ENCODE measurements at places on chromosomes 2 and 18. TPM values are rescaled to one million over a fixed set of nuclear protein-coding genes. Genes with fewer than 3 reads are reported as not detected.

The MYO5B gene
- 46.2 TPM for total RNA-seq

The PROC gene
- not detected for total RNA-seq

The GPR35 gene
- total RNA-seq: 1.6 TPM

The GALNT14 gene
- total RNA-seq: 7.0 TPM

The STARD6 gene
- total RNA-seq: not detected

The GALNT3 gene
- 41.5 TPM for total RNA-seq

Measured in ureter (tissue), 1 donor.